ENCODE measurements at places on chromosomes 2 and 18.

DNA sequence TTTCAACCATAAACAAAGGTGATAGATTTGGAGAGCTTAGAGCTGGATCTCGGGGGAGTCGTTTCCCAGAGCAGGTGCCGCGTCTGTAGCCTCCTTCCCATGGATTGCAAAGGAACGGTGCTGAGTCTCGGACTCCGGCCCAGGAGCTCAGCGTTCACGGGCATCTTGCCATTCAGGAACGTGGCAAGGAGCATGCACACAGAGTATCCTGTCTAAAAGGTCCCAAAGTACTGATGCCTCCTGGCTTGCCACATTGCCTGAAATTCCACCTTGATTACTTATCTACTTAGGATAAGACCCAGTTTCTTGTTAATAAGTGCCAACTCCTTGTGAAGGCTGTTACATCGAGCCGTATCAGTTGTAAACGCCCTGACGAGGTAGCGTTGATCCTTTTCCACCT lies 197.8 kb upstream of the MYT1L start:
- no peak for DNase-seq

DNA sequence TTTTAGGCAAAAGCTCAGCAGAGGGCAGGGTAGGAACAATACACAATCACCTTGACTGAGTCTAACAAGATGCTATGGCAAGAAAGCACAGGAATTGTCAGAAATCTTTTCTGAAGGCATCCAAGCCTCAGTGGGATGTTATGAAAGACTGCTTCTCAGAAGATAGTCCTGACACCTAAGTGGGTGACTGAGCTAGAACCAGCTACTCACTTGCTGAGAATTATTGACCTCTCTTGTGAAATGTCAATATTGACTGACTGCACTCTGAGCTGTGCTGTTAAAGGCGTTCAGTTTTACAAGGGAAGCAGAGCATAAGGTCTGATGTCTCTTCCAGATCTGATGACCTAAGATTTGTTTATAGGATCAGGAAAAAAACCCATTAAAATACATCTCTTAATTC lies 46.1 kb downstream of the TACR1 start:
- DNase-seq = no peak

GRCh38 chr2:161703863-161704262 lies 79.6 kb downstream of the SLC4A10 start:
- DNase-seq = no peak

GRCh38 chr2:184187421-184187971 lies 410.8 kb upstream of the ZNF804A start:
- DNase-seq = no peak

DNA sequence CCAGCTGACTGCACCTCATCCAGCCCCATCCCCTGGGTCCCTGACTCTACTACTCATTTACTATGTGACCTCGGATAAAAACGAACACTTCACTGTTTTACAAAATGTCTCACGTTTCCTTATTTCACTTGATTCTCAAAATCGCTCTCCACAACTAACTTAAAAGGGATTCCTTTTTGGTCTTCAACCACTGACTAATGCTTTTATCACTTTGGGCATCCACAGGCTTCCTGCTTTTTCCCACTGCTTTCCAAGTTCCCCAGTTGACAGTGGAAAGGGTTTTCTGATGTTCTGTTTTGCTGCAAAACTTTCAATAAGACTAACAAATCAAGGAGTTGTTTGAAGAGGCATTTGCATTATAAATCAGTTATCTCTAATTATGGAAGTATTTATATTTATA lies 24.1 kb downstream of the EIF2AK3 start:
- no peak for DNase-seq

GRCh38 chr2:195477996-195478382 lies 179.0 kb upstream of the SLC39A10 start:
- DNase-seq = no peak

GRCh38 chr2:113977660-113978523 lies 88.0 kb downstream of the ACTR3 start:
- DNase-seq = no peak

GRCh38 chr18:52222211-52222610 lies 117.8 kb upstream of the DCC start:
- DNase-seq = no peak

DNA sequence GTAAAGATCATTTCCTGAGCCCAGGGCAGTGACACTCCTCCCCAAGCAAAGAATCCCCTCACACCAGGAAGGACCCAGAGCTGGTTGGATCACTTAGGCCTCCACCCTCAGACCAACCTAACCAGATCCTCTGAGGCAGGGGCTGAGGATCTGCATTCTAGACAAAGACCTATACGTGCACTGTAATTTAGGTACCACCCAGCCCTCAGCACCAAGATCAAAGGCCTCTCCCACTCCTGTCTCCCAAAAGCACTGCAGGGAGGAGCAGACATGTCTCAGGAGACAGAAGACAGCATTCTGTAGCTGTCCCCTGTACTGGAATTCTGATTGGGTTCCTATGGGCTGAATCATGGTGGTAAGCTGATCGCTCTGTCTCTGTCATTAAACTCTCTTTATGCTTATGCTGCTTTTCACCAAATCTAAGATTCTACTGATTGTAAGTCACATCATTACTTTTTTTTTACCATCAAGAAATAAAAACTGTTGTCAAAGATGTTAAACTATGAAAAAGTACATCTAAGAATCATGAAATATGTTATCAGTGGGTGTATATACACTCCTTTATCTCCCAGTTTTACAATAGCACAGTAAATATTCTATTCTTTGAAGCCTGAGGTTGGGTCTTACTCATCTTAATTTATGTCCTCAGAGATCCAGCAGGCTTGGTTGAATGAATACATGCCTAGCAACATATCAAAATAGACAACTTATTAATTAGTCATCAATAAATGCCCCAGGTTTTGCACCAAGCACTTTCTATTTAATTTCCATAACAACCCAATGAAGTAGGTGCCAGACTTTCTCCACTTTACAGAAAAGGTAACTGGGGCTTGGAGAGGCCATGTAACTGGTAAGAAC lies 28.3 kb downstream of the MCFD2 start:
- no peak for DNase-seq

DNA sequence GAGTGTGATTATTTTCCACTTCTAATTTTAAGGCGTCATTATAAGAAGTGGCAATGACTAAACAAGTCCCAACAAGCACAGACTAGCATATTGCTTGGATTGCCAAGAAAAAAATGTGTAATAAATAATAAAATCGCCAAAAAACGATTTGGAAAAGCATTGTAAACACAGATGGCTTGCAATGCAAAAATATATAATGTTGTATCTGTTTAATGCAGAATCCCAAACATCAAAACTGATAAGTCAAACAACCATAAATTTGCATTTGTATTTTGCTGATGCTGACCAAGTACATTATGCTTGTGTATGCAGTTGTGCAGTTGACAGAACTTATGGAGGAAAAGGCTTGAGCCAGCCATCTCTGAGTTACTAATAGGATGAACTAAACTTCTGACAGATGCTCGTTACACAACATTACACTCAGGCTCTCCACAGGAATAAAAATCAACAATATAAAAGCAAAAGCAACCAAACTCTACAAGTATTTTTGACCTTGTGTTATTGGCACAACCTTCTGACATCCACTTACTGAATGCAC lies 68.1 kb downstream of the DNER start:
- no peak for DNase-seq

GRCh38 chr2:168529054-168529833 lies 73.2 kb downstream of the CERS6 start:
- DNase-seq = no peak

DNA sequence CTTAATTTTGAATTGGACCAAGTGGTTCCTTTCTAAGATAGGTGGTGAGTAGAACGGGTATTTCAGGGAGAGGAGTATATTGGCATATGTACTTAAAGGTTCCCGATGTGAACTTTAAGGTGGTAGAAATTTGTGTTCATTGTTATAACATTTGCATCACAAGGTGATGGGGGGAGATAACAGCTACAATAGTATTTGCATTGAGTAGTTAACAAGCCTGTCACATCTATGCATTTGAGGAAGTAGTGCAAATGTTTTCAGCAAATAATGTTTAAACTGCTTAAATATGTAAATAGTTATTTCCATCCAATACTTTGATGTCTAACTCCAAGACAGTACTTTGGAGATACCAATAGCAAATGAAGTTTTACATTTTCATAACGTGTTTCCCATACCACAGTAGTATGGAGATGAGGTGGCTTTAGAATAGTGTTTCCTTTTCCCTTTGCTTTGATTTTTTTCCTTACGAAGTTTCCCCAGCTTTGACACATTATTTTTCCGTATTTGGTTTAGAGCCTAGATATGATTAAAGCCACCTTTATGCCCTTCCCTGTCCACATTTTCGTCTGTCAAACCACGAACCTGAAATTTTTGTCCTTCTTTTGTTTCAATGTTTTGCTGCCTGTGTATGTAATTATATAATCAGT lies 46.6 kb downstream of the VAPA start:
- DNase-seq = no peak

DNA sequence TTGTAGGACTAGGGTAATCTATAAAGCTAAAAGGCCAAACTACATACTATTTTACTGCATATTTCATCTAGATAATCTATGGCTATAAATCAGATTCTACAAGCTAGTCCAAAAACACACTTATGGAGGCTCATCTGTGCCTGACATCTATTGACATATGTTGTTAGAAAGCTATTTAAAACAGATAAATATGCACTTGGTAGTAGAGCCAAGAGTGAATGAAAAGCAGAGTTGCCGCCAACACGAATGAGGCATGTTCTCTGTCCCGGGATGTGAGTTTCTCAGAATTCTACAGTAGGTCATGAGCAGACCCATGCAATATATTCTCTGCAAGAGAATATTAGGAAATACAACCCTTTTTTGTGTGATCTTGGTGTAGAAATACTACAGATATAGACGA lies 66.7 kb upstream of the LPIN2 start:
- DNase-seq = no peak
